Motor neuron (in vitro differentiated cells): ENCODE measurements at places on chromosomes 3 and 15. TPM values are rescaled to one million over a fixed set of nuclear protein-coding genes. Genes with fewer than 3 reads are reported as not detected.

The CCR3 gene
- 0.31 TPM in 1 of 2 replicates, not detected in the other for total RNA-seq

The TGM4 gene
- 0.37 and 0.52 TPM in 2 replicates for total RNA-seq

The GPR149 gene
- not detected in 2 replicates for total RNA-seq

The TM4SF1 gene
- 0.24 TPM in 1 of 2 replicates, not detected in the other for total RNA-seq

The PATL2 gene
- 1.5 and 1.7 TPM in 2 replicates for total RNA-seq

The ATP13A5 gene
- total RNA-seq: 0.36 TPM in 1 of 2 replicates, not detected in the other
